ENCODE measurements at places on chromosomes 11 and 22. TPM values are rescaled to one million over a fixed set of nuclear protein-coding genes. Genes with fewer than 3 reads are reported as not detected.

- DNase-seq: no peak
Measured at GRCh38 chr22:24791362-24791761, 14.6 kb upstream of the SGSM1 start.

GRCh38 chr11:69475141-69475865 is 6.2 kb upstream of the LINC01488 start:
- no peak for DNase-seq

DNA sequence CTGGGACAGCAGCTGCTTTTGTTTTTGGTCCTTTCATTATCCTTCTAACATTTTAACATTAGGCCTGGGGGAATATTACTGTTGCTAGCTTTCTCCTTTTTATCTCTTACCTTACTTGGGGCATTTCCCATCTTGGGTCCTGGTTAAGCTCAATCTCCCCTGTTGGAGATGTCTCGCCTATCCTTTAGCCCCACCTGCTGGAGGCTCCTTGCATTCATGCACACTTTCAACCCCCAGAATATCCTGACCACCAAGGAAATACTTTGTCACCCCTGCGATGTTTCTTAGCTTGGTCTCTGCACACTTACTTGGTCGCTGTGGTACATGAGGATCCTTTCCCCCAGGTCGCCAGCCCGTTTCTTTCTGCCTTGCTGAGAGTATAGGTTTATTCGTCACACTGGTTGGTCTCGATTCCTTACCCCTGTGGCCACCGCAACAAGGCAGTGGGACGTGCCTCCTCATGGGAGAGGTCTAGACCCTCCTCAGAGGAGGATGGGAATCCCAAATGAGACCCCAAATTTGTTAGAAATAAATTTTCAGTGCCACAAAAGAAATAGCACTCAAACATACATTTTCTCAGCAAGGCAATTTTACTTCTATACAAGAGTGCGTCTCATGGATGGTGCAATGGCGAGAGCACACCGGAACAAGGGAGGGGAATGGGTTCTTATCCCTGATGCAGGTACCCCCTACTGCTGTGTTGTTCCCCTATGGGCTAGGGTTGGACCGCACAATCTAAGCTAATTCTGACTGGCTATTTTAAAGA is 5.4 kb upstream of the TXN2 start:
- no peak for DNase-seq

DNA sequence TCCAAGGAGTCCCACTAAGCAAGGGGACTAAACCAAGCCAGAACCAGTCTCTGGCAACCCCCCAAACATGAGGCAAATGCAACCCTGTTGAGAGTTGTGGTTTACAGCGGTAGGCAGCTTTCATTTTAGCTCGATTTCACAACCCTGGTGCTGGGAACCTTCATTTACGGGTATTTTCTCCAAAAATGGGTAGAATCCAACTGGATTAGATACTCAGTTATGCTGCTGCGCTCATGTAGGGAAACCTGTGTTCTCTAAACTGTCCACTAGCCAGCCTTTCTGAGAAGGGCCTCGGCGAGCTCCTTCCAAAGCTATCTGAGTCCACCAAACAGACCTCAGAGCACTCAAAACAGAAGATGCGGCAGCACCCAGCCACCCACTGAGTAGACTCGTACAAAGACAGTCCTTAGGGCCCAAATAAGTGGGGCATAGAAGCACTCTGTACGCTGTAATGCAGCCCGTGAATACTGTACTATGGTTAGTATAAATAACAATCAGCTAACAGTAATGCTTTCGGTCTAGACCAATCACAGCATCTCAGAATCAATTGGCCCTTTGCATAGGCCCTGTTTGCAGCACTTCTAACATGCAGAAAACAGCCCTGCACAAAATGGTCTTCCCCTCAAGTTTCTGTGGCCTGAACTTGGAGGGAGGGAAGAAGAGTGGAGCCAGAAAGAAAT is 104.7 kb downstream of the ETS1 start:
- DNase-seq: no peak

DNA sequence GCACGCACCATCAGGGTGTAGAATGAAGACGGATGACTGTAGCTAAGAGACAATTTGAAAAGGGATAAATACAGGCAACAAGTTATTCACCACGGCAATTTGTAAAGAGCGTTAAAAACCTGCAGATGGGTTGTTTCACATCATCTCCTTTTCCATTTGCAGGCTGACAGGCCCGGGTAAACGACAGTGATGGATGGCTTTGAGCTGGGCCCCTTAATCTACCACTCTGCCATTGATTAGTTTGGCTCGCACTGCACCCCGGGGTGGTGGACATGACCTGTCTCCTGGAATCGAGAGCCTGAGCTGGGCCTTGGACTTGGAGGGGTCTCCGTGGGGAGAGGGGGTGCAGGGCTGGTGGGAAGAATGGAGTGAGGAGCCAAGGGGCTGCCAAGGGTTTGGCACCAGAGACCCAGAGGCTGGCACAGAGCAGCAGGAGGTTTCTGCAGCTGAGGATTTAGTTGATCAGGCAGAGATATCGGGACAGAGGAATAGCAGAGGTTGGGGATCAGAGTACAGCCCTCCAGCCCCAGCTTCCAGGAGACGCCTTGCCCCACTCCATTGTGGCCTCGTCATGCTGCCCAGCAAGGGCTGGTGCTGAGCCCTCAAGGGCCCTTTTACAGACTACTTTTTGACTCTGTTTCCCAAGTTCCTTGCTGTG is 110.6 kb upstream of the NECTIN1 start:
- no peak for DNase-seq

GRCh38 chr22:41713004-41713403 is 13.7 kb downstream of the MEI1 start:
- DNase-seq: no peak

DNA sequence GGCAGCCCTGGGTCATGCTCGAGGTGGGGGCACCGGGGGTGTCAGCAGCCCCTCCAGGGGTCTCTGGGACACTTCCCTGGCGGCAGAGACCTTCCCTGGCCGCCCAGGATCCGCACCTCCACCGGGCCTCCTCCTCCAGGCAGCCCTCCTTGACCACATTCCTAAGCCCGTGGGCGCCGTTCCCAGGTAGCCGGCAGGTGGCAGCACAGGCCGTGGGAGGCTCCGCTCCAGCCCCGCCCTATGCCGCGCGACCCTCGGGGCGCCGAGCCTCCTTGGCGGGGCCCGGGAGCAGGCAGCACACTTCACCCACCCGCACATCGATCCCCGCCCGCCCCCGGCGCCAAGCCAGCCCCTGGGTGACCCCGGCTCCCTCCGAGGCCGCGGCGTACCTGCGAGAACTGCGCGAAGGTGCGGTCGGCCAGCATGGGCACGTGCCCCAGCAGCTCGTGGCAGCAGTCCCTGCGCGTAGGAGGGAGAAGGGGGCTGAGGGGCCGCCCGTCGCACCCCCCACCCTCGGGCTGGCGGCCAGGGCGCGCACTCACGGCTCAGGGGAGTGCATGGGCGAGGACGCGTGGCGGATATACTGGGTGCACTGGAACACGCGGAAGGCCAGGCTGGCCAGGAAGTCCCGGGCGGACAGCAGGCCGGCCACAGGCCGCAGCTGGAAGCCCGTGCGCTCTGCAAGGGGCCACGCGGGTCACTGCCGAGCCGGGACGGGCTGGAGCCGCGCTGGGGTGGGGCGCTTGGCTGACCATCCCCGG is 5.3 kb upstream of the INS start:
- DNase-seq: no peak

DNA sequence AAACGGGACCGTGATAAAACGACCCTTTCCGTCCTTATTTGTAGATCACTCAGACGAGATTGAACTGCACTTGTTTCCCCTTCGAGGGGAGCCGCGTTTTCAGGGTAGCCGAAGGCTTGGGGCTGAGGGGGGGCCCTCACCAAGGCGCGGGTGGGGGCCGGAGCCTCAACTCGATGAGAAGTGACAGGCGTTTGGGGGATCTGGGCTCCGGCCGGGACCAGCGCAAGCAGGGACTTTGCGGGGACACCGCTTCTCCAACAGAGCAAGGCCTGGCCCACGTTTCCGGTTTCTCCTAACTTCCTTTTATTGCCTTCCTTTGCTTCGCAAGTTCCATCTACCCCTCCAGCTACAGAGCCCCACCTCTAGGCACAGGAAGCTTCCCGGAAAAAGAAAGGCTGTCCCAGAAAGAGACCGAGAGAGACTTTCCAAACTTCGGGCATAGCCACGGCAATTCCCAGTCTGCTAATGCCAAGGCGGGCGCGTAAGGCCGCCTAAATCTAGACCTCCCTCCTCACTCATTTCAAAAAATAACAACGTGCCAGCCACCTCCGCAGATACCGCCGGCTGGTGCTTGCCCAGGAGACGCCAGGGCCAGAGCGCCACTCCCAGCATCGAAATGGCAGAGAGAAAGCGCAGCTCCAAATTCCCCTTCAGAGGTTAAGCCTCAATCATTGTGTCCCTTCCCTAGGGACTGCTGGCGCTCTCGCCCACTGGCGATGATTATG is 6.6 kb downstream of the PAX6 start:
- no peak for DNase-seq

DNA sequence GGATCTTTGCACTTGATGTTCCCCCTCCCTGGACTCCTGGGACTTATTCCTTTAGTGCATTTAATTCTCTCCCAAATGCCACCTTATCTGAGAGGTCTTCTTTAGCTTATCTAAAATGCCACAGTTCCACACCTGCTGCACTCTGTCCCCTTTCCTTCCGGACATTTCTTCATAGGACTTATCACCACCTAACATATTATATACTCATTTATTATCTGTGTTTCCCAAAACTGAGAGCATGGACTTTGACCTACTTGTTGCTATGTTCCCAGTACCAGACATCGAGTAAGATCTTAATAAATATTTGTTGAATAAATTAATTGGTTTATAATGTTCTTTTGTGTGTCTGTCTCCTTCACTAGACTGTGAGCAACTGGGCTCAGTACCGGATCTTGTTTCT is 585.3 kb downstream of the INSC start:
- no peak for DNase-seq

Gene SPON1
- total RNA-seq: 37.1 TPM

Gene MRGPRD
- total RNA-seq: not detected

Gene CKAP5
- total RNA-seq: 86.4 TPM

Gene MS4A7
- 33.2 TPM for total RNA-seq
